ENCODE measurements at places on chromosomes 4 and X.

DNA sequence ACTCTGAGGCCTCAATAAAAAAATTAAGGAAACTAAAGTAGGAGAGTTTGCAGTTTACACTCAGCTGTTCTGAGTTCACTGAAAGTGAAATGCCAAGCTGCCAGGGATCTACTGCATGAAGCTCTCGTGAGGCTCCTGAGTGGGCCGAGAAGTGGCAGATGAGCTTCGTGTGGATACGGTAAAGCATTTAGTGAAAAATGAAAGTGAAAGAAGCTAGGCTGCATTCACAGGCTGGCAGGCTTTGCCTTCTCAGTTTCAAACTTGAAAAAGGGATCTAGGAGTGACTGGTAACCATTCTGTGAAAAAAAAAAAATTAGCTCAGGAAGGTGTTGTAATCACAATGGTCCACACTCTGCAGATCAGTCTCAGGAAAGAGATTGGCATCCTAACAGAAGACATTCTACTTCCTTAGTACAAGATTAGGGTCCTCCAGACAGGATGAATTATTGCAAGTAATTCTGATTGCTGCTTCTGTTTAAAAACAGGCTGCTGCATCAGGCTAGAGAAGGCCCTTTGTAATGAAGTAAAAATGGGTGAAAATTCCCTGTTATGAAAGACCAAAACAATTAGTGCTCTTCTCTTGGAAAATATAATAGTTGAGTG, 679.9 kb downstream of the RPA4 start:
- DNase-seq, result peak; percentile 63

- no peak for DNase-seq
These were observed 7.9 kb downstream of the ASMTL start for GRCh38 chrX:1444561-1445500.

DNA sequence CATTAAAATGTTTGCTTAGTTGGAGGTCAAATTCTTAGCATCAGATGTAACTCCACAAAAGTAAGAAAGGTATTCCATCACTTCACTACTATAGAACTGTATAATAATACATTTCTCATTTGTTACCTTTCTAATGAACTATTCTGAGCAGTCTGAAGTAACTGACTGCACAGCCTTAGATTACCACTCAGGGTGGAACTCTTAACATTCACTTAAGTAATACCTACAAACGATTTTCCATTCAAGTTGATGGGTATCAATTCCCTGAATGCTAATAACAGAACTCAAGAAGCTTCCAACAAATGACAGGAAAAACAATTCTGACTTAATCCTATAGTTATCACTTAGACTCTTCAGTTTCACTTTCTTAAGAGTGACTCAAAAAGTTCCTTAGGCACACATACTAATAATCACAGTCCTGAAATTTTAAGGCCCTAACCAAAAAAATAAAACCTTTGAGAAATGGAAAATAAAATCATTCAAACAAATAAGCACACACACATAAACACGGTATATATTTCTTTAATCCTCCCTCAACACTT, 20.9 kb downstream of the HNRNPD start:
- DNase-seq, result peak; percentile 23

GRCh38 chr4:68416591-68416990, 30.7 kb upstream of the TMPRSS11E start:
- DNase-seq, result peak; percentile 12

- DNase-seq, result no peak
These were observed 2.4 kb downstream of the SRD5A3 start for GRCh38 chr4:55348466-55348865.

GRCh38 chr4:130197946-130198345, 1102.0 kb downstream of the C4orf33 start:
- DNase-seq, result no peak

GRCh38 chrX:155747520-155747919, 133.6 kb upstream of the VAMP7 start:
- peak; percentile 22 for DNase-seq

DNA sequence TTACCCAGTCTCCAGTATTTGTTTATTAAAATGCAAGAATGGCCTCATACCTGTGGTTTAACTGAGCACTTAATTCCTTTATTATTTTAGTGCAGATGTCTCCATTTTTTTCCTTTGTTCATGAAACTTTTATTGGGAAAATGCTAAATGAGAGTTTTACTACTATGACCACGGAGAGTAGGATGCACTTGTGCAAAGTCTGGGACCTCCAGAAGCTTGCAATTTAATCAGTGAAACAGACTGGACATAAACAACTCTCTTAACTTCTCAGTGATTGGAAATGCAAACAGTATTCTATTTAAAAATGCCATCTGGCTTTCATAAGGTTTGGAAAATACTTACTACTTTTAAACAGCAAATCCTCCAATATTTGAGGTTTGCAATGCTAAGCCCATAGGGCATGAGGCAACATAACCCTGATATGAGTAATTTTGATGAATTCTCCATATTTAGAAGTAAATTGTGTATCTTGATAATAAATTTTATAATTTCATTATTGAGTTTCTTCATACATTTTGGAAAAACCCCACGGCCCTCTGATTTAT, 718.7 kb upstream of the MAGEB2 start:
- no peak for DNase-seq

DNA sequence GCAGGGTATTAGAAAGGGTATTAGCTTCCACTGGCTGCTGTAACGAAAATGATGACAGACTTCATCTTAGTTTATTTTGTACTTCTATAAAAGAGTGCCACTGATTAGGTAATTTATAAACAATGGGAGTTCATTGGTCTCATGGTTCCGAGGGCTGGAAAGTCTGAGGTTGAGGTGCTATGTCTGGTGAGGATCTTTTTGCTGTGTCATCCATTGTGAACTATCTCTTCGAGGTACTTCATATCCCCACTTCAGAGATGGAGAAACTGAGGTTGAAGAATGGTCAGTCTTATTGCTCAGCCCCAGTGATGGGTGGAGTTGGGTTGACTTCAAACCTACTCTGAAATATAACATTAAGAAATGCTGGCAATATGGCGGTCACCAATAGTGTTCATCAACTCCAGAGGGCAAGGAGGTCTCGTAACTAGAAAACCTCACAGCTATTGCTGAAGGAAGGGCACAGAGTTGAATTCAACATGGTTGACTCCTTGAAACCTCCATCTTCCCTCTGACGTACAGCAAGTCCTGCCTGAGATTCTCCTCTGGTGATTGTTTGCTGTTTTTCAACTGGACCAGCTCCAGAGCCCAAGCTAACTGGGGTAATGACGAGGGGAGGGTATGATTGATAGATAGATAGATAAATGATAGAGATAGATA, 53.6 kb upstream of the SHOX start:
- no peak for DNase-seq

- DNase-seq, result peak; percentile 84
These were observed 171.7 kb downstream of the PDGFRA start for GRCh38 chr4:54400802-54401201.

DNA sequence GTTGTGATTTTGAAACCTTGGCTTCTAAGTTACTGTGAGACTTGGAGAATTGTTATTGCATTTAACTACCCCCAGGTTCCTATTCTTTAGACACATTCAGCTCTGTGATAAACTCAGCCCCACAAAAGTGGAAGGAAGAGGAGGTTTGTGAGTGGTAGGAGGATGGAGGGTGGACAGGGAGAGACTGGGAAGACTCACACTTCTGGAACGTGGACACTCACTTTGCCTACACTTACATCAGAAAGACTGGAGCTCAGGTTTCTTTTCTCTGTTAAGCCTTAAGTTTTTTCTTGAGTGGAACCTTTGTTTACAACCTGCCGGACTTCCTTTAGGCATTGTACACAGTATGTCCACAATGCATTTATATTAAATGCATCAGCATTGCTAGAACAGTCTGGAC, 99.0 kb downstream of the AREG start:
- peak; percentile 85 for DNase-seq

DNA sequence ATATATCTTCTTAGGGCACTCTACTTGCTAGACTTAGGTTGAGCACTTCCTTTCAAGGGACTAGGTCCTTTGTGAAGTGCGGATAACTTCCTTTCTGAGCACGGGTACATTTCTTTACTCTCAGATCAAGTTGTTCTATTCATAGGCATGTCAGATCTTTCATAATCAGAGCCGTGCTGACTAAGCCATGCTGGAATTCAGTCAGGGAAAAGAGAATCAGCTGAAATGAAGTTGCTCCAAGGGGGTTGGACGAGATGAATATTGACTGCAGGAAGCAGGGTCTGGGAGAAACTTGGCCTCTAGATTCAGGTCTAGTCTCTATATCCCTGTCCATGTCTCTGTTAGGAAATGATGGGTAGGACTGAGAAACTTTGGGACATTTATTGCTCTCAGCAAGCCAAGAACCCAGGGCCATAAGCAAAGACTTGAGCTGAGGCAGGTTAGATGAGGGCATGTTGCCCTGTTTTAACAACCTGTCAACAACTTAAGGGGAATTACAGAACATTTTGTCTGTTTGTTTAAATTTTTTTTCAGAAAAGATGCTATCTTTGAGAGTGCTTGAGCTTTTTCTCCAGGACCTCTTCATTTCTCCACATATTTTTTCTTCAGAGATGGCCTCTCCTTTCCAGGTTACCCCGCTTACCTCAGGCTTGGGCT, 28.3 kb downstream of the AREG start:
- peak; percentile 90 for DNase-seq

- DNase-seq, result no peak
These were observed 292.7 kb downstream of the SPOCK3 start for GRCh38 chr4:166941629-166942028.

DNA sequence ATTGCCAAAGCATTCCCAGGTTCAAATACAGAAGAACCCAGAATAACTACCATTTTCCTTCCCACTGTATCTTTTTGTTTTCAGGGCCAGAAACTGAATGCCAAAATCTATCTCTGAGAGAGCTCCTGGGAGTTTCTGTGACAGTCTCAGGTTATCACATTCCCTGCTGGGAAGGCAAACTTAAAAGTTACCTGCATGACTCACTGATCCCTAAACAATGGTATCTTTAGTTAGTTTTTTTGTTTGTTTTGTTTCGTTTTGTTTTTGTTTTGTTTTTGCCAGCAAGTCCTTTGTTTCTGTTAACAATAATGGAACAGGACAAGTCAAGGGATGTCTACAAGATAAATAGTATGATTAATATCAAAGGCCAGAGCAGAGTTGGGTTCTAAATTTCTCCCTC, 34.3 kb downstream of the PAPSS1 start:
- DNase-seq, result no peak

DNA sequence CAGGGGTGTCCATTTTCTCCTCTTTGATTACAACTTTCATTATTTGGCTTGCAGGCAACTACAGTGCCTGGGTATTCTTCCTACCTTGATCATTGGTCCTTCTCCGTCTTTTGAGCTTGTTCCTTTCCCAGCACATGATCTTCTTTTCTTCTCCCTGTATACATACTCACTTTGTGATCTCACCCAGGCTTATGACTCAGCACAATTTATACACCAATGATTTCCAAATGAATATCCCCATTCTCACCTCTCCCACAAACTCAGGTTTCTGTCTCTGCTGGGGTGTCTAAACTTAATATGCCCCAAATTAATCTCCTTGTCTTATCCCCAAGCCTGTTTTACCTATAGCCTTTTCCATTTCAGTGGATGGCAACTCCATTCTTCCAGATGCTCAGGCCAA, 19.5 kb upstream of the C4orf54 start:
- DNase-seq, result no peak

GRCh38 chr4:167831855-167832254, 260.5 kb upstream of the ANXA10 start:
- DNase-seq, result peak; percentile 7

DNA sequence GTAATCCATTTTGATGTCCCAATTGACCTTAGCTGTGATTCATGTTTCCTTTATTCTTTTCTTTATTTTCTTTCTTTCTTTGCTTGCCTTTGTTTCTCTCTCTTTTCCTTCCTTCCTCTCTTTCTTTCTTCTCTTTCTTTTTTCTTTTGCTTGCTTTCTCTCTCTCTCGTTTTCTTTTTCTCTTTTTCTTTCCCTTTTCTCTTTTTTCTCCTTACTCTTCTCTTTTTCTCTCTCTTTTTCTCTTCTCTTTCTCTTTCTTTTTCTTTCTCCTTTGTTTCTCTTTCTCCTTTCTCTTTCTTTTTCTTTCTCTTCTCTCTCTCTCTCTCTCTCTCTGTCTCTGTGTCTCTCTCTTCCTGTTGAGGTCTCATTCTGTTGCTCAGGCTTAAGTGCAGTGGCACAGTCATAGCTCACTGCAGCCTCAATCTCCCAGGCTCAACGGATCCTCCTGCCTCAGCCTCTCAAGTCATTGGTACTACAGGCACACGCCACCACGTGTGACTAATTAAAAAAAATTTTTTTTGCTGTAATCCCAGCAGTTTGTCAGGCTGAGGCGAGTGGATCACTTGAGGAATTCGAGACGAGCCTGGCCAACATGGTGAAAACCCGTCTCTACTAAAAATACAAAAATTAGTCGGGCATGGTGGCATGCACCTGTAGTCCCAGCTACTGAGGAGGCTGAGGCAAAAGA, 8.0 kb upstream of the DHRSX start:
- DNase-seq, result no peak

GRCh38 chr4:1968686-1969295, 40.0 kb downstream of the NELFA start:
- DNase-seq, result no peak

DNA sequence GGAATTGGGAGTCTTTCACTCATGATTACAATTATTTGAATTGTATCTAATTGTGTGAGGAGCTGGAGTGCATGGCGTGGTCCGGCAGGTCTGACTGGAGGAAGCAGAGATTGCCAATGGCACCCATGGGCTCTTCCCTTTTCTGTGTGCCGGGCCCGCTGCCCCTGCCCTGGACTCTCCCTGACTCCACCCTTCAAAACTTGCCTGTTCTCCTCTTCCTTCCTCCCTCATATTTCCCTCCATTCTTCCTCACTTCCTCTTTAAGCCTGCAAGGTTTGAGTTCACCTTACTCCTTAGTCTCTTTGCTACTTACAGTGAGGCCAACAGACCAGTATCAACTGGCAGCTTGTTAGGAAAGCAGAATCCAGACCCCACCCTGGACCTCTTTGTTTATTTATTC, 6.5 kb upstream of the STBD1 start:
- DNase-seq, result no peak

DNA sequence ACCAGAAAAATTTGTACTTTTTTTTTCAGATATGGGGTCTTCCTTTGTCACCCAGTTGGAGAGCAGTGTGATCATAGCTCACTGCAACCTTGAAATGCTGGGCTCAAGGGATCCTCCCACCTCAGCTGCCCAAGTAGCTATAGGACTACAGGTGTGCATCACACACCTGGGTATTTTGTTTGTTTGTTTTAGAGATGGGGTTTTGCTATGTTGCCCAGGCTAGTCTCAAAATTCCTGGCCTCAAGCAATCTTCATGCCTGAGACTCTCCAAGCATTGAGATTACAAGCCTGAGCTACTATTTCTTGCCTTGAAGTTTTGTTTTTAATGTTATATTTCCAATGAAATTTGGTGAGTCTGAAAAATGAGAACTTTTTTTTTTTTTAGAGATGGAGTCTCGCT, 847.8 kb downstream of the TRIML1 start:
- DNase-seq, result no peak

DNA sequence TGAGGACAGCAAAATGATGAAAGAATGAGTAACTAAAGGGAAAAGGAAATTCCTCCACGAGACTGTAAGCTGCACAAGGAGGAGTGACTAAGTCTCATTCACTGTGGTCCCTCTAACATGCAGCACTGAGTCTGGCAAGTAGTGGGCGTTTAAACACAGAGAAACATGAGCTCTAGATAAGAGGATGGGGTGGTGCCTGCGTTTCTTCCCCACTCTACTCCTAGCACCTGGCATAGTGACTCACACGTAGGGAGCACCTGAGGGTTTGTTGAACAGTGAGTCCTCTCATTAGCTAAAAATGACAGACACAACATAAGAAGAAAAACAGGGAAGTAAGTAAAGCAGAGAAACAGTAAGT, 105.8 kb upstream of the CBR4 start:
- DNase-seq, result peak; percentile 92
